ENCODE measurements at places on chromosomes 13 and 19. TPM values are rescaled to one million over a fixed set of nuclear protein-coding genes. Genes with fewer than 3 reads are reported as not detected.

Gene TMEM255B
- 0.44 TPM for total RNA-seq

GRCh38 chr13:39099231-39099630 lies 61.0 kb downstream of the NHLRC3 start:
- no peak for DNase-seq

DNA sequence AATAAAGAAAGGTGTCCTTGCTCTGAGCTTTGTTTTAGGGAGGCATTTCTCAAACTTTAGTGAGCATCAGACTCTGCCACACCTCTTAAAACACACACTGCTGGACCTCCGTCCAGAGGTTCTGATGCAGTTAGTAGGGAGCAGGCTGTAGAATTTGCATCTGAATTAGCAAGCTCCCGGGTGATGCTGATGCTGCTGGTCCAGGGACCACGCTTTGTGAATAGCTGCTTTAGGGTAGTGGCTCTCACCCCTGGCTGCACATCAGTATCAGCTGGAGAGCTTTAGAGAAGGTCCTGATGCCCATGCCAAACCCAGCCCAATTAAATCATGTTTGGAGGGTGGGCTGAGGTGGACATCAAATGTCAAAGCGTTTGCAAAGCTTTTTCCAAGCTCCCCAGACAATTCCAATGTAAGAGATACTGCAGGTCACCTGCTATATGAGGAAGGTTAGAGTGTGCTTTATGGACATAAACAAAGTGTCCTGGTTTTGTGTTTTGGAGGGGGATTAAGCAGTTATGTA lies 3.6 kb downstream of the HTR2A start:
- no peak for DNase-seq

DNA sequence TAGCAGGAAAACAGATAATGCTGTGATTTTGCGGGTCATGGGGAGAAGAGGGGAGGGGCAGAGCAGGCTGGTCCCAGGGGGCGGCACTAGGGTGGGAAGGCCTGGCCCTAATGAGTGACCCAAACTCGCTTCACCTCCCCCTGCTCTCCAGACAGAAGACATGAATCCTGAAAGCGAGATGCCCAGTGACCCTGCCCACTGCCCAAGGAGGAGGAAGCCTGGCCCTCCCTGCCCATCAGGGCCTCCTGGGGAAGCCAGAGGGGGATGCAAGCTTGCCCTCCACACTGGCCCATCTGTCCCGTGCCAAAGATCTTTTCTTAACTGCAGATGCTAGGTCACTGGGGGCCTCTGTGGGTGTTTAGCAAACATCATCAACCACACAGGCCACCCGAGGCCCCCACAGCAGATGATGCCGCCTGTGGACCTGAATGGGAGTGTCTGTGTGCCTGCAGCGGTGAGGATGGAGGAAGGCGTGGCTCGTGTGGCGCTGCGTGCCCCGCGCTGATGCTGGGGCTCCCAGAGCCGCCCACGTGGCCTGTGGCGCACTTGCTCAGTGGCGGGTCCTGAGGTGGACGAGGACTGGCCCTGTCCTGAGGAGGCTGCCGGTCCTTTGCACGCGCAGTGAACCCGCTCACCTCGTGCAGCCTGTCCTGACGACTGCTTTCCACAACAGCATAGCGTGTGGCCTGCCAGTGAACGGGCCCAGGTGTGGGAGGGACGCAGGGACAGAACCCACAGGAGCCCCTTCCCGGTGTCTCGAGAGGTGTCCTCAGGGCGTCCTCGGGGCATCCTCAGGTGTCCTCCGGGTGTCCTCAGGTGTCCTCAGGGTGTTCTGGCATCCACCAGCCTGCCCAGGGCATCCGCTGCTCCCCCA lies 80.5 kb upstream of the MCF2L start:
- DNase-seq, result no peak

Gene ZNF66
- 0.69 TPM for total RNA-seq

Gene LIM2
- total RNA-seq, result not detected

GRCh38 chr19:6063576-6064335 lies 46.5 kb downstream of the RFX2 start:
- DNase-seq, result no peak

DNA sequence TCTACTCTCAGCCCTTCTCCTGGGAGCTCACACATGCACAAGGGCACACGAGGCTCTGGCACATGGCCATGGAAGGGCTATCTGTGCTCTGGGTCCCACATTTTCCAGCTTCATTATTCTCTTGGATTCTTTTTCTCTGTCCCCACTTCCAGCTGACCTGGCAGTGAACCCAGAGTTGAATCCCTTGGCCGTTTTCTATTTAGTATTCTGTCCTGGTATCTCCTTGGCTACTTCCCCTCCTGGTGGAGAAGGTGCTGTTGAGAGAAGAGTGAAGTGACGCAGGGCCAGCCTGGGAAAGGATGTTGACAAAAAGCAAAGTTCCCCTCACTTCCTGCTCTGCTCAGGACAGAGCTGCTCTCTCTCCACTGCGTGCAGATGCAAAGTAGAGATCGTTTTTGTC lies 303.1 kb downstream of the IRS2 start:
- no peak for DNase-seq

Gene IZUMO2
- not detected for total RNA-seq

GRCh38 chr13:98410612-98411011 lies 166.3 kb downstream of the STK24 start:
- no peak for DNase-seq

Gene AZU1
- total RNA-seq, result not detected

DNA sequence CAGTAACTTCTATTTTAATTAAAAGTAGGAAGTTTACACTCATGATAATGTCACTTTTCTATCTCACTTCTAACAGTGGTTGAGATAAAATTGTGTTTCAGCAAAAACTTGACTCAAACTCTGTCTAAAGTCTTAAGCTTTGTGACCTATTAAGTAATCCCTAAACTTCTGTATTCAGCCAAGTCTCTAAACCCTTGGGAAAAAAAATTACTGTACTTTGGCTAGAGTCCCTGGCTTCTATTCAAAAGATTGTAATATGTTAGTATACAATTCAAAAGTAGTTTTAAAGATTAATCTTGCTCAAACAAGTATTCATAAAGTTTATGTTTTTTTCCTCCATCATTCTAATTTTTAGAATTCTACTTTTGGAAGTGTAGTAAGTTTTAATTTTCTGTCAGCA lies 1248.8 kb downstream of the UQCRFS1 start:
- DNase-seq, result no peak

GRCh38 chr19:10640361-10640760 lies 13.8 kb upstream of the ILF3 start:
- no peak for DNase-seq

Gene CLEC17A
- not detected for total RNA-seq

DNA sequence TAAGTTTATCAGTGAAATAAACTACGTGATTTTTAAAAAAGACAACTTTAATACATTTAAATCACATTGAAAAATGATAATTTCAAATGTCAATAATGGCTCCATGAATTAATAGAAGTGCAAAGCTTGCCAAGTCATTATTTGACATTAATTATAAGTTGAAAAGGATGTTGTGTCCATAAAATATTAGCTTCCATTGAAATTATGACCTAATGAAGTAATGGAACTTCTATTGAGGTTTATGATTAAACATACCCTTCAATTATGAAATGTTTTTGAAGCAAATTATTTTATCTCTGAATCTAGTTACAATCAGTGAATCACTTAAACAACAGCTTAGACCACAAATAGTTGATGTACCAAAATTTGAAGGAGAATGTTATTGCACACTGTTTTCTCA lies 144.2 kb downstream of the SLITRK6 start:
- no peak for DNase-seq

- no peak for DNase-seq
These were observed 442.4 kb downstream of the TSHZ3 start for GRCh38 chr19:30906871-30907270.

- no peak for DNase-seq
These were observed 102.7 kb downstream of the LMO7 start for GRCh38 chr13:75738841-75739240.

Gene DMPK
- total RNA-seq, result 22.7 TPM

- peak; percentile 40 for DNase-seq
These were observed 13.4 kb downstream of the THOP1 start for GRCh38 chr19:2798733-2799132.

DNA sequence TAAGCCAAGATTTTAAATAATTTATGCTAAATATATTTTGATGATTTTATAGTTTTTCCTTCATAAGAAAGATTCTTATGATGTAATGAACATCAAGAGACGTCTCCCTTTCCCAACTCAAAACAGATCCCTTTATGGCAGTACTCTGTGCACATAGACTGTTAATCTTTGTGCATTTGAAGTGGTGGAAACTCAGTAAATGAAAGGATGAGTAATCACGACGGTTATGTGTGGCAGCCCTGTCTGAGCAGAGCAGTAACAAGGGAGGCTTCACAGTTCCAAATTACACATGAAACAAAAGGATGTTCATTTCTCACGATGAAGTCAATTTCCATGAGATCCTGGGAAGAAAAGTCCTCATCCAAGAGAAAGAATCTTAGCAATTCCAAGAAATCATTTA lies 498.1 kb downstream of the KLF5 start:
- peak; percentile 9 for DNase-seq

- DNase-seq, result no peak
These were observed 284.3 kb downstream of the FOXO1 start for GRCh38 chr13:40381935-40382764.

GRCh38 chr19:19500975-19501644 lies 14.2 kb downstream of the TSSK6 start:
- no peak for DNase-seq

Gene TPTE2
- total RNA-seq, result not detected

Gene ATP4A
- total RNA-seq, result not detected

DNA sequence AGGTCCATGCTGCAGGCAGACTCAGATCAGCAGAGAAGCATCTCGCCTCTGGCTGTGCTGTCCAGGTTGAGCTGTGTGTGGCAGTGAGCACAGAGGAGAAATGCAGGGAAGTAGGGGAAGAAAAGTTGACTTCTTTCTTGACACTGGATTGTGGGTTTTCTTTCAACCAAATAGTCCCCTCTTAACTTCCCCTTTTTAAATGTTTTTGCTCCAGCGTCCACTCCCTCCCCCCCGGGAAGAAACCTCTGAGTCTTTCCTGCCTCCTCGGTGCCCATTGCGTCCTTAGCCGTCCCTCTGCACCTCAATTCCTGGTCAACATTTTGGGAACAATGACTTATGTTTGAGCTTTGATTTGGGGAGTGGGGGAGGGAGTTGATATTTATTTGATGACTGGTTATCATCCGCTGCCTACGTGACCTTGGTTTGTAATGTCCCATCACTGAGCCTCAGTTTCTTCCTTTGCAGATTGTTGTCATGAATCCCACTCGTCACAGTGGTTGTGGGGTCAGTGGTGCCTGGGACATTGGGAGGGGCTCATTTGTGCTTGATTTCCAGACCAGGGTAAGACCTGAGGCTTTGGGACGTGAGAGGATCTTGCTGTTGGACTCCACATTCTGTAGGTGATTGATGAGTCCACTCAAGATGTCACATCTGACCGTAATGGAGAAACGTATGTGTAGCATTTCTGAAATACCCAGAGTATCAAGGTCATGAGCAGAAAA lies at the start of gene LILRB2:
Gene LILRB2 (minus strand): TSS at position 104 of the 722 bp plus-strand sequence. CDS start 614 bp downstream, outside the sequence.
- no peak for DNase-seq

DNA sequence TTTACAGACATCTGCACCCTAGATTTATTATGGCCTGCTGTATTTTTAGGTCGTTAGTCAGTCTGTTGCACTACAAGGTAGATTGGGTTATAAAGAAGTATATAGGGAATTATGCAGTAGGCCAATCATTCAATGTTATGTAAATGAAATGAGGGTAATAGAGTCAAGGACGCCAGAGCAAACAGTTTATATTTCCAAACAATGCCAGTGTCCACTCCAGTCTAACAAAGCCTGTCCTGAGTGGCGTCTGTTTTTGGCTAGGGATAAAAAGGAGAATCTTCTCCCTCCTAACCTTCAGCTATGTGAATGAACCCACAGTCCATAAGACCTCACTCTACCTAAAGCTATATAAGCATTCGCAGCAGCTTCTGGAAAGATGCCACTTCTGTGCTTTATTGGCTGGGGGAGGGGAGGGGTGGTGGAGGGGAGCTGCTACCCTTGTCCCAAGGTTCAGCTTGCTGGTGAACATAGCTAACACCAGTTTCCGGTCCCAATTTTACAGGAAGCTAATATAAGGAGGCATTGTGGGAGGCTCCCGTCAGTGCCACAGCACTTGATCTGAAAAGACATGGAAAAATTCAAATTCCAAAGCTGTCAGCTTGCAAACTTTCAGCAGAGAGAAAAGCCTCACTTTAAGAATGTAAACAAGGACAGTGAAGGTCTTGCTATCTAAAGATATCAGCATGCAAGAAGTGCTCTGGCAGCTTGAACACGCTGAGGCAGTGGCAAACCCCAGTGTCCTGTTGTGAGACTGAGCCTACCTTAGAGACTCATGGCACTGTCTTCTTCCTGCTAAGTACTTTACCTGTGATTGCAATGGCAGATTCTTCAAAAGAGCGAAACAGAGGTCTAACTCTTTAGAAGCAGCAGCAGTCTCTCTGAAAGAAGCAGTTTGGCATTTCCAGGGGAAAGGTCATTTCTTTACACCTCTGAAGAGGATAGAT lies 369.9 kb downstream of the PCDH9 start:
- DNase-seq, result no peak

Gene ZSCAN18
- total RNA-seq, result 33.3 TPM

- DNase-seq, result no peak
These were observed 4.8 kb downstream of the ADPRHL1 start for GRCh38 chr13:113448545-113448884.

Gene PCSK4
- not detected for total RNA-seq

- peak; percentile 50 for DNase-seq
These were observed 16.1 kb upstream of the TPP2 start for GRCh38 chr13:102580552-102581169.

- peak; percentile 14 for DNase-seq
These were observed 915 bp upstream of the GRWD1 start for GRCh38 chr19:48444936-48445200.

DNA sequence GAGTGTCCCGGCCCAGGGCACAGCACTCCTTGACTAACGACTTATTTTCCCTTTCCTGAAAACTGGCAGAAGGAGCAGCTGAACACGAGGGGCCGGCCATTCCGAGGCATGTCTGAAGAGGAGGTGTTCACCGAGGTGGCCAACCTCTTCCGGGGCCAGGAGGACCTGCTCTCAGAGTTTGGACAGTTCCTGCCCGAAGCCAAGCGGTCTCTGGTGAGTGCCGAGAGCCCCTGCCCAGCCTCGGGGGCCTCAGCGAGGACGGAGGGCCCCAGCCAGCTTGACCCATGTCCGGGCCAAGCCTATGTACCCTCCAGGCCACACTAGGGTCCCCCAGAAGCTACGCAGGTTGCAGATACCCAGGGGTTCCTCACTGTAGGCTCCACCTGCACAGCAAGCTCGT lies 17.7 kb downstream of the SIN3B start:
- no peak for DNase-seq

- DNase-seq, result no peak
These were observed 17.1 kb upstream of the ZSCAN4 start for GRCh38 chr19:57651654-57651996.
